ENCODE measurements at places on chromosomes 2 and 18. TPM values are rescaled to one million over a fixed set of nuclear protein-coding genes. Genes with fewer than 3 reads are reported as not detected.
A peak's percentile ranks its signal among the peaks of the same experiment; 100 is the strongest.

Gene LCT
- 0.19 TPM for total RNA-seq

GRCh38 chr18:41096504-41096903 is 858.5 kb upstream of the PIK3C3 start:
- no peaks in the 10 kb centered on the region for H3K27me3 ChIP-seq
- H3K27ac ChIP-seq = no peak overlapping the region
- peaks cover 4% of the 10 kb centered on the region for H3K4me1 ChIP-seq
- no peaks in the 10 kb centered on the region for H3K36me3 ChIP-seq

GRCh38 chr2:158810731-158811460 is 15.8 kb downstream of the DAPL1 start:
- no peaks in the 10 kb centered on the region for H3K36me3 ChIP-seq
- no peak overlapping the region for H3K4me3 ChIP-seq
- H3K4me1 ChIP-seq = peaks cover 19% of the 10 kb centered on the region
- H3K27ac ChIP-seq = no peak overlapping the region
- H3K27me3 ChIP-seq = peaks cover 8% of the 10 kb centered on the region

Gene PARD3B
- total RNA-seq = 34.4 TPM

GRCh38 chr2:15311201-15311907 is 249.8 kb downstream of the NBAS start:
- DNase-seq = no peak
- peaks cover 3% of the 10 kb centered on the region for H3K4me1 ChIP-seq
- no peaks in the 10 kb centered on the region for H3K27me3 ChIP-seq
- H3K4me3 ChIP-seq = no peak overlapping the region
- peaks cover 2% of the 10 kb centered on the region for H3K36me3 ChIP-seq

Gene STPG4
- total RNA-seq = 0.33 TPM

DNA sequence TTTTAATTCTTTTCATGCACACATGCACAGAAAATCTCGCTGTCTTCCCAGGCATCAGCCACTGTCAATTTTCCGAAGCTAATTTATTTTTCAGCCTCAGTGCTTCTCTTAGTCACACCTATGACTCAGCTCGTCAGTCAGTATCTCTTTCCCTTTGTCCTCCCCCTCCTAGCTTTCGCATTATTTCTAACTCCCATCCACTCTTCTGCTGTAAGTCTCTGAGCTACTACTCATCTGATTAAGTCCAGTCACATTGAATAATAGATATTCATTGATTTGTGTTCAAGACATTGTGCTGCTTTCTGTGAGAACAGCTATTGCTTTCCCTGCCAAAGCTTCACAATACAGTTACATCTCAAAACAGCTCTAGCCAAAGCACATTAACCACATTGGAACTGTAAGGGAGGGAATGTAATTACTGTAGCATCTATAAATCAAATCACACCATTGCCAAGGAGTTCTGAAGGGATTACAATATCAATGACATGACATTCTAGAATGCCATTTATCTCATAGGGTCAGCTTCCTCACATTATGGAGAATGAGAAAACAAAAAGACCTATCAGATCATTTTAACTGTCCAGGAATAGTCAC is 89.4 kb downstream of the SCN3A start:
- no peaks in the 10 kb centered on the region for H3K27me3 ChIP-seq
- no peak for DNase-seq

GRCh38 chr2:201116959-201117734 is 1.2 kb downstream of the CFLAR start:
- no peaks in the 10 kb centered on the region for H3K27me3 ChIP-seq
- peak overlapping the region; percentile 89 for H3K4me3 ChIP-seq
- H3K36me3 ChIP-seq = no peaks in the 10 kb centered on the region
- DNase-seq = no peak
- peak overlapping the region; percentile 99 for H3K27ac ChIP-seq

Gene EML6
- 2.6 TPM for total RNA-seq

Gene KATNAL2
- total RNA-seq = 6.1 TPM

Gene TBR1
- not detected for total RNA-seq

Gene SPP2
- not detected for total RNA-seq

DNA sequence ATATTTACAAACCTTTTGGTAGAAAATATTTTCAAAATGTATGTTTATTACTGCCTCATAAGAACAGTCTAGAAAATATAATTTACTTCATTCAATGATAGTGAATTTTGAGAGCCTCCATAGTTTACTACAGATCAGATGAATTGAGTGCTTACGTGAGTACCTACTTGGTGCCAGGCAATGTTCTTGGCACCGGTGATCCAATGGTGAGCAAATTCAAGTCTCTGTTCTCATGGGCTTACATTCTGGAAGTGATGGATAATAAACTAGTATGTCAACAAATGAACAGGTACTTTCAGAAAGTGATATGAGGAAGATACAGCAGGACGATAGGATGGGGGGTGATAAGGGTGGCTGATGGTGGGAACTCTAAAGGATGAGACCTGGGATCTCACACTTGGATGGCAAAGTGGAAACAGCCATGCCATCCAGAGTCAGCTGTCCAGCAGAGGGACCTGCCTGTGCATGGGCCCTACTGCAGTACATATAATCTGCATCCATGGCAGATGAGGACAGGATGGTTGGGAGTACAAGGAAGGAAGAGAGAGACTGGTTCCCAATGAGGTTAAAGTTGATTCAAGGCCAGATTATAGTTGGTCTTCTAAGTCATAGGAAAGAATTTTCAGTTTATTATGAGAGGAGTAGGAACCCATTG is 277.0 kb downstream of the NEDD4L start:
- H3K4me1 ChIP-seq = peaks cover 6% of the 10 kb centered on the region
- H3K27me3 ChIP-seq = no peaks in the 10 kb centered on the region
- no peak for DNase-seq
- H3K36me3 ChIP-seq = peaks cover 20% of the 10 kb centered on the region
- H3K4me3 ChIP-seq = no peak overlapping the region

Gene CHPF
- 49.1 TPM for total RNA-seq

DNA sequence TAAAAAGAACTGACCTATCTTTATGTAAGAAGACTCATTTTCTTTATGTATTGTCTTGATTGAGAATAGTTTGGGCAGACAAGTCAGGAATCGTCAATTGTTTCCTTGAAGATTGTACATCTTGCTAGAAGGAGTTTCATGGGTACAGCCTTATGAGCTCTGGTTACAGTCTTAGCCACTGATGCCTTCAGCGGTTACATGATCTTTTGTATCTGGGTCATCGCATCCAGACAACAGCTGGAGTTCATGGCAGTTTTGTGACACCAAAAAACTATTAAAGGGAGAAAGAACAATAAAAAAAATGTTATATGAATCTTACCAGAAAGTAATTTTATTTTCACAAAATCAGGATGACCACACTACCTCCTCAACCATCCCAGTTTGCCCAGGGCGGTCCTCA is 520.5 kb upstream of the CDH7 start:
- H3K36me3 ChIP-seq = no peaks in the 10 kb centered on the region
- no peak overlapping the region for H3K4me3 ChIP-seq
- no peak overlapping the region for H3K27ac ChIP-seq

Gene DNAJC27
- total RNA-seq = 12.3 TPM

Gene SERPINB2
- total RNA-seq = not detected

GRCh38 chr2:199692489-199692888 is 158.5 kb downstream of the FTCDNL1 start:
- H3K27me3 ChIP-seq = no peaks in the 10 kb centered on the region
- no peak overlapping the region for H3K27ac ChIP-seq
- DNase-seq = no peak
- H3K4me1 ChIP-seq = no peaks in the 10 kb centered on the region
- no peak overlapping the region for H3K4me3 ChIP-seq
- no peaks in the 10 kb centered on the region for H3K36me3 ChIP-seq

- H3K27ac ChIP-seq = no peak overlapping the region
- peaks cover 9% of the 10 kb centered on the region for H3K36me3 ChIP-seq
- peak; percentile 69 for DNase-seq
- H3K27me3 ChIP-seq = peaks cover 25% of the 10 kb centered on the region
Measured at GRCh38 chr2:117835990-117836760, 21.7 kb downstream of the DDX18 start.

GRCh38 chr2:88885275-88885674 is 193.8 kb downstream of the RPIA start:
- no peaks in the 10 kb centered on the region for H3K4me1 ChIP-seq
- no peak overlapping the region for H3K27ac ChIP-seq
- H3K4me3 ChIP-seq = no peak overlapping the region
- H3K36me3 ChIP-seq = no peaks in the 10 kb centered on the region

DNA sequence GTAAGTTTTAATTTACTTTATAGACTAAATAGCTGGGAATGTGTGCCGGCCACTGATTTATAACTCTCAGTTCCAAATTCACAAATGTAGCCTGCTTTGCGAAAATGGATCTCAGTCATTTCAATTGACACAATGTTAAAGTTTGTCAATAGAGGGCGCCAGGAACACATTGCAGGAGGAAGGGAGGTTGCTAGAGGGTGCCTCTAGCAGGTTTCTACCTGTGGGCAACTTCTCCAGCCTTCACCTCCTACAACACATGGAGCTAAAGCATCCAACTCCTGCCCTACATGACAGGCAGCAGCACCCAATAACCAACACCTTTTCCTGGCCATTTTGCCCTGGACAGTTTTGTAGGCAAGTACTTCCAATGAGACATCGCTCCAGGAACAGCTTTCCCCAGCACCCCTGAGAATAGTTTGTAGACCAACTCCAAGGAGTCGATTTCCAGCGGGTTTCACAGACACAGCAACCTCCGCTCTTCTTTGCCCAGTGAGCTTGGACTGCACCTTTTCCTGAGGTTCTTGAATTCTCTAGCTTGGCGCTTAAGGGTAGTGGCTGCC is 784.8 kb upstream of the CDH2 start:
- no peaks in the 10 kb centered on the region for H3K36me3 ChIP-seq
- H3K27me3 ChIP-seq = no peaks in the 10 kb centered on the region
- no peak overlapping the region for H3K27ac ChIP-seq
- no peaks in the 10 kb centered on the region for H3K4me1 ChIP-seq

DNA sequence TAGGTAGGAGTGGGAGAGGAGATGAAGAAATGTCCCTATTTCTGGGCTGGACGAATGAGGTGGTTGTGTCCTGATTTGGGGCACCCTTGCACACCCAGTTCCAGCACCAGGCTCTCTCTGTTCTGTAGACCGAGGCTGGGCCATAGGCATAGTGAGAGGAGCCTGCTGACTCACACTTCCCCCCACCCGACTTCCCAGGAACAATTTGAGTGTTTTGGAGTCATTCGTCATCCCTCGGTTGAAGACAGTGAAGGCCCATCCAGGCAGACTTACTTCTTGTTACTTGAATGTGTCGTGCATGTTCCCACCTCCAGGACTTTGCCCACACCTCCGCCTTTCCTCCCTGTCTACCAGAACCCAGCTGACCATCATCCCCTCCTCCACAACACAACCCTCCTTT is 179.1 kb downstream of the HAUS1 start:
- DNase-seq = no peak
- peaks cover 21% of the 10 kb centered on the region for H3K4me1 ChIP-seq
- no peak overlapping the region for H3K27ac ChIP-seq
- H3K27me3 ChIP-seq = no peaks in the 10 kb centered on the region
- no peaks in the 10 kb centered on the region for H3K36me3 ChIP-seq
- H3K4me3 ChIP-seq = no peak overlapping the region

GRCh38 chr2:43303889-43304288 is 77.5 kb upstream of the ZFP36L2 start:
- DNase-seq = no peak
- H3K4me3 ChIP-seq = no peak overlapping the region
- no peaks in the 10 kb centered on the region for H3K36me3 ChIP-seq
- no peak overlapping the region for H3K27ac ChIP-seq

Gene MALT1
- total RNA-seq = 14.1 TPM

DNA sequence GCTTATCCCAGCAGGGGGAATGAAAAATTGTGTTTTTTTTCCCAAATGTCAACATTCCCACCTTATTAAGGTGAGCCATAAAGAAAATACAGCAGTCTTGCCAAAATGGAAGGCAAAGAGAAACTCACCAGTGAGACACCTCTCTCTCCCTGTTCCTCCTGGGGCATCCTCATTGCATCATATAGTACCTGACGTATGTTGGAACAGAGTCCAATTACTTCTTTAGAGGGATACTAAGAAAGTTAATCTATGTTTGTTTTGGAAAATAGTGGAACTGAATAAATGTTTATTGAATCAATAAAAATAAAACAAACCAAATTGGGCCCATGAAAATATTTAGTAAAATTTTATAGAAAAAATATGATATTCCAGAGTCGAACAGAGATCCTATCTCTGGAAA is 700.4 kb downstream of the LRRTM4 start:
- H3K4me3 ChIP-seq = no peak overlapping the region

- peak overlapping the region; percentile 14 for H3K27ac ChIP-seq
- H3K27me3 ChIP-seq = no peaks in the 10 kb centered on the region
- H3K36me3 ChIP-seq = peaks cover 2% of the 10 kb centered on the region
- peaks cover 19% of the 10 kb centered on the region for H3K4me1 ChIP-seq
- DNase-seq = no peak
Measured at GRCh38 chr2:203444738-203445137, 90.4 kb downstream of the RAPH1 start.

DNA sequence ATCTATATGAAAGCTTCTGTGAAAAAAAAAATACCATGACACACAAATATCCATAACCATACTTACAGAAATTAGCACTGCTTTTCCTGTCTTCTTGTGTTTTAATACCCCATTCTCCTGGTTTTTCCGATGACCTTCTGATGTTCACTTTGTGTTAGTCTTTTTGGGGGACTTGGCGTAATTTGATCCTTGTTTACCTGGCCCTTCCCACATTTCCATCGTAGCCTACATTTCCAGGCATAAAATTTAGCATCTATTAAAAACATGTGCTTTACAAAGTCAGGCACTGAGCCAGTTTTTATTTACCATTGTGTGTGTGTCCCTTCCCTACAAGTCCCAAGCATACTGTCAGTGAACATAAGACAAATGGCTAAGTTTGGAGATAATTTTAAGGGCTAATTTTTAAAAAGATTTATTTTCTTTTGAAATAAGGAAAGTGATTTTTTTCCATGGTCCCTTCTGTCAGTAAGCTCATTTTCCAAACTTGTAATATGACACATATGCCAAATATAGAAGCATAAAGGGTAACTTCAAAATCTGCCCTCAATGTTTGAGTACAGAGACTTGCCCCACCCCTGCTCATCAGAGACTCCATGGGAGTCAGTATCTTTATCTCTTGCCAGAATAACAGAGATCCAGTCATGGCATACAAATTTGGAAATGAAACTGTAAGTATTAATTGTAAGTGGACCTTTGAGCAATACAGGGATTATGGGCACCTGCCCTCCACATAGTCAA is 27.3 kb downstream of the SESTD1 start:
- H3K36me3 ChIP-seq = peaks cover 9% of the 10 kb centered on the region
- no peak for DNase-seq
- no peak overlapping the region for H3K27ac ChIP-seq
- peaks cover 23% of the 10 kb centered on the region for H3K4me1 ChIP-seq
